Fibroblast of mammary gland (primary cell): ENCODE measurements at places on chromosomes 2 and 18.

DNA sequence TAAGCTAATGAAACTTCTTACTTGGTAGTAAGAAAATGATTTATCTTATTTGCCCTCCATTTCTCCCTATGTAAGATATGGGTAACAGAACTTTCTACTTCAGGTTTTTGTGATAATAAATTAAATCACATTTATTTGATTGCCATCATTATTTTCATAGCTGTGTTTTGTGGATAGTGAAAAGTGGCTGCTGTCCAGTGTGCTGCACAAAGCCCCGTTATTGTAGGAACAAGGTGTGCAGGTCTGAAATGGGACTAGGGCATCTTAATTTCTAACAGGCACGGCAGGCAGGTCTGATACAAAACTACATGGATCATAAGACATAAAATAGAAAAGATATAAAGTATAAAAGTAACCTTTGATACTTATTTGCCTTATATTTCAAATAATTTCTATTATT lies 51.6 kb upstream of the THSD7B start:
- no peak for DNase-seq

DNA sequence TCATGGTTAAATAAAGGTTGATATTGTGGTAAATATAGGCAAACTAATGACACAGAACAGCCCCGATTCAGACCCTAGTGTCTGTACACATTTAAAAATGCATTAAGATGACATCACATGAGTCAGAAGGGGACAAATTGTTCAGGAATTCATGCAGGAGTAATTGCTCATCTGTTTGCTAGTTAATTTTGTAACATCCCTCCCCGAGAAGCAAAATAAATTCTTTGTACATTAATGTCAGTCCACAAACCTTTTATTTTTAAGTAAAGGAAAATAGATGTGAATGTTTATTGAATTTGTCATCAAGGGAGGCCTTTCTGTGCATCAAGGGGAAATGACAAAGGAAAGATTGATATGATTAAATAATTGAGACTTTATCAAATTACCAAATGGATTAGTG lies 69.9 kb downstream of the SH3BP4 start:
- DNase-seq, result peak; percentile 95

DNA sequence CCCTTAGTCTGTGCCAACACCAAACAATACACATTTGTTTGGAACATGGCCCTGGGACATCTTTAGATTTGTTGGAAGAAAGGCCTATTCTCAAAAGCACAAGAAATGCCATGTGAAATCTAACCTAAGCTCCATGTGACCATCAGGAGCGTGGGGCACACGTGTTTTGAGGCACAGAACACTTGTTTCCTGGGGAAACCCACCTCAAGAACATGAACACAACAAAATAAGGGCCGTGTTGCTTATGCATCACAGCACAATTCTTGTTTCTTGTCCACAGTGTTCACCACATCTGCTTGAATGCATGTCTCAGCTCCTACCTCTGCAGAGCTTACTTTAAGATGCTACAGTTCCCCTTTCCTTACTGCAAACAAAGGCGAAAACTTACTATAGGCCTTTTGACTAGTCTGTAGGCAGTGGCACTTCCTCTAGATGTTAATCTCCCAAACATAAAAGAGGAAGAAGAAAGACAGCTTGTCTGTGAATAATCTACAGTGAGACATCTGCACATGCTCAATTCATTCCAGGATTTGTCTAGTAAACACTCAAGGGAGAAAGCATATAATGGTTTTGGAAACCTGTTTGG lies 165.0 kb downstream of the ANKRD44 start:
- DNase-seq, result no peak

- DNase-seq, result no peak
These were observed 31.2 kb downstream of the PIEZO2 start for GRCh38 chr18:11118051-11118766.

DNA sequence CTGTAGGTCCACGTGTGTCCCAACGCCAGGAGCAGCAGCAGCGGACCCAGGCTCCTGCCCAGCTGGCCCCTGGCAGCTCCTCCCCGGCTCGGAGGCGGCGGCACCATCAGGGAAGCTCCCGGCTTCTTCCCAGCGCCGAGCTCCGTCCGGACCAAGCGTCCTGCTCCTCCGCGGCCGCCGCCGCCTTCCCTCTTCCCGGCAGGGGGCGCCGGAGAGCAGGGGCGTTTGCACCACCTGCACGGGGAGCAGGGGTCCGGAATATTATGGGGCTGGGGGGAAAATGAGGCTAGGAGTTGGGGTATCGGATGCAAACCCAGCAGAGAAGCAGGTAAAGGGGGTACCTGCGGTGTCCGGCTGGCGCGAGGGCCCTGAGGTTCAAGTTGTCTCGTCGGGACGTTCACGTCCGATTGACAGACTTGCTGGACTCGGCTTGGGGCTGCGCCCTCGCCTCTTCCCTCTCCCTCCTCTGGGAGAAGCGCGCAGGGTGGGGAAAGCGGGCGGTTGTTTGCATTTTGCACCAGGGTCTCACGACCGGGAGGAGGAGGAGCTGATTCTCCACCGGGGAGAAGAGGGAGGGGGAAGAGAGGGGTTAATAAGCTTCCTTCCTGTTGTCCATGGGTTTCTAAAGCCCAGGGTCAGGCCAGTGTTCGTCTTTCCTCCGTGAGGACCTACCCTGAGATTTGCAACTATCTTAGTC lies at the start of gene CCBE1:
Gene CCBE1, minus strand, starts transcription at position 188 of the 697 bp plus-strand sequence.
- DNase-seq, result peak; percentile 69

GRCh38 chr2:36343606-36344005 lies 12.0 kb upstream of the CRIM1 start:
- DNase-seq, result no peak

DNA sequence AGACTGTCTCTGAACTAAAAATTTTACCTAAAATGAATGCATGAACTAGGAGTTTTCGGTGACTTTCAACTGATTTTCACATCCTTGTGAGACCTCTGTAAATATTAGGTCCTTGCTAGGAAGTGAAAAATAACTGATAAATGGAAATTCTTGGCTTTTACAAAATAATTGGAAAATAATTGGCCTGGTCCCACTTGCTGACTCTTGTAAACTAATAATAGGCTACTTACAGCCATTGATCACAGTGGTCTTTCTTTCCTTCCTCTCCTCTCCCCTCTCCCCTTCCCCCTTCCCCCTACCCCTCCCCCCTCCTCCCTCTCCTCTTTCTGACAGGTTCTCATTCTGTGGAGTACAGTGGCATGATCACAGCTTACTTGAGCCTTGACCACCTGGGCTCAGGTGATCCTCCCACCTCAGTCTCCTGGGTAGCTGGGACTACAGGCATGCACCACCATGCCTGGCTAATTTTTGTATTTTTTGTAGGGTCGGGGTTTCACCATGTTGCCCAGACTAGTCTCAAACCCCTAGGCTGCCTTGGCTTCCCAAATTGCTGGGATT lies 38.3 kb downstream of the UGP2 start:
- DNase-seq, result no peak

DNA sequence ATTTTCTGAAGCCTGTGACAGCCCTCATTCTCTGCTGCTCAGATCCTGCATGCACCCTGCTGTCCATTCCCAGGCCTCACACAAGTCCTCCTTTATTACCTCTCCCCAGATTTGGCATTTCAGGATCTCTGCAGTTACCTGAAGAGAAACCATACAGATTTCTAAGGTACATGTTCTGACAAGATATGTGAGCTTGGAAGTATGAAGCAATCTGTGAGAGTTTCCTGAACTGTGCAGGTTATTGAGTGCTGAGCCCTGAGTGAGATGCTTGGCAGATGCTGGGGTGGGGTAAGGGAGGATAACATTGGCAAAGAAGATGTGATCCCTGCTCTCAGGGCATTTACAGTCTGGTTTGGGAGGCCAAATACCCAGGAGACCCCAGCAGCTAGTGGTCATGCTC lies 122.1 kb upstream of the STPG4 start:
- DNase-seq, result no peak

- no peak for DNase-seq
These were observed 7.1 kb downstream of the UBXN2A start for GRCh38 chr2:23947350-23947749.

DNA sequence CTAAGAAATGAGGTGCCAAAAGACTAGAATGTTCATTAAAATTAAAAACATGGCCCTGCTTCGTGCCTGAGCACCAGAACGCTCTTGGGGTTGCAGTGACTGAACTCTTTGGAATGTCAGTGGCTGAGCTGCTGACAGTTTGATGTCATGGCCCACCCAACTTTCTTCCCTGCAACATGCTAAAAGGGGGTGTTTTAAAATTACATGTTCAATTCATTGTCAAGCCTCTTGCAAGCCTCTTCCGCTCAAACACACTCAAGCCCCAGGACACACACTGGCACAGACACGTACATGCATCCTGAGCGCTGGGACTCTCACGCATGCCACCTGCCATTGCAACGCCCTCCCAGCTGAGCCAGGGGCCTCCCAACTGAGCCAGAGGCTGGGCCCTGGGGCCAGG lies 12.6 kb downstream of the RUFY4 start:
- peak; percentile 69 for DNase-seq

DNA sequence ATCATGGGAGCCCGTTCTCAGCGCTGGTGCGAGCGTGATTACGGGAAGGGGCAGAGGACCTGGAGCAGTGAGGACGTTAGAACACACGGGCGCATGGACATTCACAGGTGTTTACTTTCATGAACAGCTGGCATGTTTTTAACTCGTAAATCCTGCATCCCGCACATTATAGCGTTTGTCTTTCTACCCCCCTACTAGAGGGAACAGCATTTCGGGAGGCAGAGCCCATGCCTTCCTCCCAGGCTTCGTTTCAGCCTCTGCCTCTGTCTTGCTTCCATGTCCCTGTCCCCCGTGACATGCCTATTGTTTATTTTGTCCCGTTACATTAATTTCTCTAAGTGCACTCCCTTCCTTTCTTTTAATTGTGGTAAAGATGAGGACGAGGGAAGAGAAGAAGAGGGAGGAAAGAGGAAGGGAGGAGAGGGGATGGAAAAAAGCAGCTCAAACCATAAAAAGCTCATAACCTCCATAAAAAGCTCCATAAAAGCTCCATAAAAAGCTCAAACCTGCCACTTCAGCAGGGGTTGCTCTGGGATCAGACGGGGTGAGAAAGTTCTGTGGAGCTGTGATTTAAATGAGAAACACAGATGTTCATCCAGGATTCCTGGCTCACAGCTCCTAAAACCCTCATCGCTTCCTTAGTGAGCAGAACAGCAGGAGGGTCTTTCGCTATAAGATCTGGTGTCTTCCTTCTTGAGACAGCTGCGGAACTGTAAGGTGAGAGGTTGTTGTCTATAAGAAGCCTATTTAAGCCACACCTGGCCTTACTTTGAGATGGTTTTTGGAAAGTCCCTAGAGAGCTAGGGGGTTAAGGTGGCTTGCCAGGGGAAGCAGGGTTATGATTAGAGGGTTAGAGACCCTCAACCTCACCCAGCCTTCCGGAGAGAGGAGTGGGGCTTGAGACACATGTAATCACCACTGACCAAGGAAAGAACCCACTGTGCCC lies 66.6 kb upstream of the SNTG2 start:
- no peak for DNase-seq

DNA sequence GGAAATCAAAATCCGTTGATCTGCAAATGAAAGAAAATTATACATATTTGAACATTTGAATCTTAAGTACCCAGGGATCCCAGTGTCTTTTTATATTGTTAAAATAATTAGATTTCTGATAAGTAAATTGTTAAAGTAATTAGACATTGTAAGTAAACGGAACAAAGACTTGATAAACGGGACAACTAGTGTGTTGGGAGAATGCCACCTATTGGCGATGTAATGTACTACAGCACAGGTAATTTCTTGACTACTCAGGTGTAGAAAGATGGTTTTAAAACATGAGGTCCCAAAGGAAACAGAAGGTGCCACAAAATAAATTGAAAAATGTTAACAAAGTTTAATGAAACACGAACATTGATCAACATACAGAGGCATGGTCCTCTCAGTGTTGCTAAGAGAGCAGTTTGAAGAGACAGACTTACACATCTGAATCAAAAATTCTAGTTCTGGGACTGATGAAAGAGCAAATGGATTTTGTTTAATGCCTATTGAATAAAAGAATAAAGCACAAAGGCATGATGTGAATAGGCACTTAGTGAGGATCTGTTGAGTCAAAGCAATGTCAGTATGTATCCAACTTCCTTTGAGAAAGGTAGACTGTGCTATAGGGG lies 103.4 kb upstream of the RASGRP3 start:
- DNase-seq, result peak; percentile 45

DNA sequence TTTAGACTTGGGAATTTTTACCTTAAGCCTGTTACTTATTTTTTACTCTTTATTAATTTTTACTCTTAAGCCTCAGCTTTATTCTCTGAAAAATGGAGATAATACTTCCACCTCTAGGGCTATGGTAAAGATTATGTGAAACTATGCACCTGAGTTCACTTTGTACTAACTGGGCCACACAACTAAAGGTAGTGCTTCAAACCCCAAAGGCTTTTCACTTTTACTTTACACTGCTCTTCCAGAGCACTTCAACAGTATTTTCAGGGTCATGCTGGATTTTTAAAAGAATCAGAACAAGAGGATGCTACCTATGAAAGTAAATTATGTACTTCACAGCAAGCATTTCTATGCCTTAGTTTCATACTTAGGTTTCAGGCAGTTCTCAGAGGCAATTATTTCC lies 27.8 kb downstream of the MEX3C start:
- no peak for DNase-seq

- DNase-seq, result no peak
These were observed 34.1 kb upstream of the LIPG start for GRCh38 chr18:49527631-49528327.

GRCh38 chr2:23354554-23354953 lies 30.4 kb upstream of the KLHL29 start:
- DNase-seq, result no peak

DNA sequence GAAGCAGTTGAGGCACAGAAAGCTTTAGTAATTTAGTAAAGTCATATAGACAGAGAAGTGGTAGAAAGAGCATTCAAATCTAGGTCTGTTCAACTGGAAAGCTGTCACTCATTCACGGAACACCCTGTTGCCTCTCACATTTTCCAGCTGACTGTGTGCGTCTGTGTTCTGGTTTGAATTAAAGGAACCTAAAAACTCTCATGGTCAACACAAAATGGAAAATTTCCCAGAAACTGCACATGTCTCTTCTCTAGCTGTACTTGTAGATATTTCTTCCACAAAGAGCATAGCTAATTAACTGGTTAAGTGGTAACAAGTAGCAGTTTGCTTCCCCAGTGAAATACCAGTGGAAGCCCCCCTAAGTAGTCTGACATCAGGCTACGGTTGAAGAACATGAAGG lies 390.8 kb downstream of the TGIF1 start:
- peak; percentile 10 for DNase-seq

GRCh38 chr18:12431561-12431960 lies 23.8 kb downstream of the PRELID3A start:
- DNase-seq, result no peak

GRCh38 chr2:30147196-30147714 lies 448 bp downstream of the YPEL5 start:
- no peak for DNase-seq

DNA sequence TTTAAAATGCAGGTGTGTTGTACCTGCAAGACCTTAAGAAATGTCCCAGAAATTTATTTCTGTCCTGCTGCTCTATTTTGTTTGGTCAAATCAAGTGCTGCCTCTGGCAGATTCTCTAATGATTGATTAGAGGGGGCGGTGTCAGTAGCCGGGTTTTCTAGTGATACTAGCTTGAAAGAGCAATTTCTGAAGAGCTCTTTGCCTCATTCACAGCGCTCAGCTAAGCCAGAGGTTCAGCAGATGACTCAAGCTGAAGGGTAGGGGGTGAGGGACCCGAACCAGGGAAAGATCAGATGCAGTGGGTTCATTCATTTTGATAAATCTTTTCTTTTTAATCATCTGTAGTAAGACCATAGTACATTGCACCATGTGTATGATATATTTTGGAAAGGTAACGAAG lies 15.0 kb downstream of the ZBTB7C start:
- DNase-seq, result no peak

GRCh38 chr2:158890296-158890905 lies 78.0 kb upstream of the TANC1 start:
- no peak for DNase-seq
